ENCODE measurements at places on chromosomes 1 and 21. TPM values are rescaled to one million over a fixed set of nuclear protein-coding genes. Genes with fewer than 3 reads are reported as not detected.

DNA sequence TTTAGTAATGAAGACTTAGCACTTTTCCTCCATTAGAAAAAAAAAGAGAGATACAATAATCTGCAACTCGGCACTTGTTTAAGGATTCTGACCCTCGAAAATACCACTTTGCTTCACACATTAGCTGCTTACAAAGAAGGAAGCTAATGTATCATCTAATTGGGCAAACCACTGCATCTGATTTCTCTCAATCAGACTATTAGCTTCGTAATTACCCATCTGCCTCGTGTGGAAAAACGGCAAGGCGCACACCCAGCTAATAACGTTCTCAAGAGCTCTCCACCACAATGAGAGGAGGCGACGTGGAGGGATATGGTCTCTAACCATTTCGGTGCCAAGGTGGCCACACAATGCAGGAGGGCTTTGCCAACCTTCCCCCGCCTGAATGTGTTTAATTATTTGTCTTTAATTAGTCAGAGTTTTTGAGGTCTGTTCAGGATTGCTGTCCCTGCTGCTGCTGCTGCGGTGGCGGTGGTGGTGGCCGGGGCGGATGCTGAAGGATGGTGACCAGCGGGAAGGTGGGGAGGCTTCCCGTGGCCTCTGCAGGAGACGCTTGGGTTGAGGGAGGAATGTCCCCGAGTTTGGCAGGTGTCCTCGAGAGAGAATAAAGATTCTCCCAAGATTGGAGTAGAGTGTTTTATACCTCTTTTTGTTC is 374.5 kb downstream of the RPS6KC1 start:
- H3K27me3 ChIP-seq = no peaks in the 10 kb centered on the region
- no peak overlapping the region for H3K27ac ChIP-seq
- no peak overlapping the region for H3K4me3 ChIP-seq
- H3K4me1 ChIP-seq = no peaks in the 10 kb centered on the region
- H3K36me3 ChIP-seq = no peaks in the 10 kb centered on the region
- no peak for DNase-seq

GRCh38 chr1:40849801-40850592 is 12.2 kb downstream of the CITED4 start:
- H3K27ac ChIP-seq = no peak overlapping the region
- H3K36me3 ChIP-seq = no peaks in the 10 kb centered on the region
- no peak overlapping the region for H3K4me3 ChIP-seq
- H3K4me1 ChIP-seq = no peaks in the 10 kb centered on the region
- H3K27me3 ChIP-seq = no peaks in the 10 kb centered on the region

- no peaks in the 10 kb centered on the region for H3K36me3 ChIP-seq
- no peak overlapping the region for H3K27ac ChIP-seq
- no peaks in the 10 kb centered on the region for H3K27me3 ChIP-seq
- no peak overlapping the region for H3K4me3 ChIP-seq
Measured at GRCh38 chr1:56387071-56387740, 192.2 kb downstream of the PLPP3 start.

DNA sequence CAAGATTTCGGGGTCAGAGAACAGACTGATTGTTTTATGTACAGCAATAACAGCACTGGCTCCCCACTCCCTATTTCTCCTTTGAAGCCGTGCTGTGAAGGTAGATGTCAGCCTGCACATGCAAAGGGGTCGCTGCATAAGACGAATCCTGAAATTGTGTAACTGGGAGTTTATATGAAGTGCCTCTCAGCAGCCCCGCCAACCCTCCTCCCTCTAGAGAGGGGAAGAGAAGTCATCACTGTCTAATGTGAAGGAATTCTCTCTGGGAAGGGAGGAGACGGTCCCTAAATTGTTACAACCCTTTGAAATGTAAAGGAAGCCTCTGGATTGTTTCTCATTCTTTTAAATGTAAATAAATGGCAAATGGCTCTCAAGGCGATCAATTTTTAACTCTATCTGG is 545.3 kb downstream of the PLA2G4A start:
- H3K27ac ChIP-seq = no peak overlapping the region
- no peaks in the 10 kb centered on the region for H3K36me3 ChIP-seq
- no peak for DNase-seq
- no peaks in the 10 kb centered on the region for H3K4me1 ChIP-seq
- H3K27me3 ChIP-seq = no peaks in the 10 kb centered on the region
- no peak overlapping the region for H3K4me3 ChIP-seq

GRCh38 chr1:204438628-204439027 is 27.0 kb upstream of the PPP1R15B start:
- no peaks in the 10 kb centered on the region for H3K4me1 ChIP-seq
- no peaks in the 10 kb centered on the region for H3K27me3 ChIP-seq
- no peak overlapping the region for H3K27ac ChIP-seq
- H3K36me3 ChIP-seq = peaks cover 24% of the 10 kb centered on the region
- H3K4me3 ChIP-seq = no peak overlapping the region

- peaks cover 42% of the 10 kb centered on the region for H3K36me3 ChIP-seq
- H3K27ac ChIP-seq = no peak overlapping the region
- H3K27me3 ChIP-seq = no peaks in the 10 kb centered on the region
- H3K4me3 ChIP-seq = peak overlapping the region; percentile 85
- no peaks in the 10 kb centered on the region for H3K4me1 ChIP-seq
Measured at GRCh38 chr1:247077876-247078257, 744 bp downstream of the ZNF670 start.

DNA sequence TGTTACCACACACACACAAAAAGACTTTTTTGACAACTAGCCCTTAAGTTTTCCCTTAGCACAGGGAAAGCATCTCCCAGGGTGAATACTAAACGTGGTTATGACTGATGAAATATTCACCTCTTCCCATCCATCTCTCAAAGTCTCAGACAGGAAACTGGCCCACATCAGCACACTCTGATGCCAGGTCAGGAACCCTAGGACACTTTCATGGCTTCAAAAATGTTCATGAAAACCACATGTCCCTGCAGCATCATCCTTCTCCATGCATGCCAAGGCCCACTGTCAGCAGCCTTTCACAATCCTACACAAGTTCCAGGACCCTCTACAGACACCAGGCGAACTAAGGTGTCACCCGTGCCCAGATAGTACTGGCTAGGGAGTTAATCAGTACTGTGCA is 68.7 kb downstream of the DNTTIP2 start:
- H3K27me3 ChIP-seq = no peaks in the 10 kb centered on the region
- no peak overlapping the region for H3K27ac ChIP-seq
- peaks cover 10% of the 10 kb centered on the region for H3K36me3 ChIP-seq
- H3K4me1 ChIP-seq = no peaks in the 10 kb centered on the region
- no peak overlapping the region for H3K4me3 ChIP-seq

- H3K4me1 ChIP-seq = peaks cover 4% of the 10 kb centered on the region
- H3K27me3 ChIP-seq = no peaks in the 10 kb centered on the region
- H3K4me3 ChIP-seq = no peak overlapping the region
- no peaks in the 10 kb centered on the region for H3K36me3 ChIP-seq
- no peak overlapping the region for H3K27ac ChIP-seq
Measured at GRCh38 chr21:38597421-38597820, 99.1 kb upstream of the ERG start.

- no peaks in the 10 kb centered on the region for H3K36me3 ChIP-seq
- H3K27ac ChIP-seq = no peak overlapping the region
- H3K27me3 ChIP-seq = no peaks in the 10 kb centered on the region
- H3K4me1 ChIP-seq = no peaks in the 10 kb centered on the region
- H3K4me3 ChIP-seq = peak overlapping the region; percentile 57
Measured at GRCh38 chr1:2204415-2205190, 10.0 kb upstream of the FAAP20 start.

GRCh38 chr1:221776495-221777301 is 34.8 kb upstream of the DUSP10 start:
- H3K4me1 ChIP-seq = no peaks in the 10 kb centered on the region
- no peaks in the 10 kb centered on the region for H3K27me3 ChIP-seq
- DNase-seq = no peak
- H3K36me3 ChIP-seq = no peaks in the 10 kb centered on the region
- no peak overlapping the region for H3K27ac ChIP-seq

DNA sequence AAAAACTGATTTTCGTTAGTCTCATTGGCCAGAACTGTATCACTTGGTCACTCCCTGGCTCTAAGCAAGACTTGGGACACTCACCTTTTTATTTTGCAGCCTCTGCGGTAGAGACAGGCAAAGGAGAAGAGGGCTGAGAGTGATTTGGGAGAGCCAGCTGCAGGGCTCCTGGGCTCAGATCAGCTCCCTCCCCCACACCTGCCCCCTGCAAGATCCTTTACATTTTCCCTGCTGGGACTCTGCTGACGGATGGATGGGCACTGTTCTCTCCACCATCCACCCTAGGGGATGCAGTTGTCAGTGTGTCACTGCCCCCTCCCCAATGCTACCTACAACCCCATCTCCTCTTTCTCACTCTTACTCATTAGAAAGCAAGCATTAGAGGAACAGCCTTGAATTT is 301.1 kb upstream of the KAZN start:
- no peak overlapping the region for H3K4me3 ChIP-seq
- no peaks in the 10 kb centered on the region for H3K36me3 ChIP-seq
- peaks cover 5% of the 10 kb centered on the region for H3K4me1 ChIP-seq
- no peak for DNase-seq
- no peak overlapping the region for H3K27ac ChIP-seq

- no peak overlapping the region for H3K4me3 ChIP-seq
- DNase-seq = no peak
- no peaks in the 10 kb centered on the region for H3K36me3 ChIP-seq
- H3K4me1 ChIP-seq = no peaks in the 10 kb centered on the region
- H3K27me3 ChIP-seq = no peaks in the 10 kb centered on the region
- no peak overlapping the region for H3K27ac ChIP-seq
Measured at GRCh38 chr1:8780405-8780804, 37.0 kb downstream of the RERE start.

GRCh38 chr21:38621132-38621531 is 122.9 kb upstream of the ERG start:
- H3K4me3 ChIP-seq = no peak overlapping the region
- no peaks in the 10 kb centered on the region for H3K27me3 ChIP-seq
- no peak for DNase-seq
- H3K4me1 ChIP-seq = no peaks in the 10 kb centered on the region

- H3K27me3 ChIP-seq = no peaks in the 10 kb centered on the region
- H3K27ac ChIP-seq = no peak overlapping the region
- H3K4me3 ChIP-seq = no peak overlapping the region
- no peaks in the 10 kb centered on the region for H3K4me1 ChIP-seq
- H3K36me3 ChIP-seq = peaks cover 19% of the 10 kb centered on the region
- no peak for DNase-seq
Measured at GRCh38 chr1:2097386-2098300, 47.4 kb downstream of the PRKCZ start.

DNA sequence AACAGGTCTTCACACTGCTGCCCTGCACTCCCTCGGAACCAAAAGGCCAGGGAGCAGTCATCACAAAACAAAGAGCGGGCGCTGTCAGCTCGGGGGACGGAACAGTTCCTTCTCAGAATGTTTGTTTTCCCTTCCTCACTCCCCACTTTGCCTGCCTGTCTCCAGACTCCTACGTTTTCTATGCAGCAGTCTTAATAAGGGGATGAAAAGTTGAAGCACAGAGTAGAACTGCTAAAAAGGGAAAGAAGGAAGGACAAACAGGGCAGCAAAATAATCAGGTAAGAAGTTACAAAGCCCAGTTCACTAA is 738 bp upstream of the GPR161 start:
- no peak for DNase-seq
- peaks cover 2% of the 10 kb centered on the region for H3K27me3 ChIP-seq
- H3K4me3 ChIP-seq = peak overlapping the region; percentile 92
- H3K4me1 ChIP-seq = peaks cover 1% of the 10 kb centered on the region
- H3K36me3 ChIP-seq = 0 out of 2 replicates have a peak, but pooled peaks cover 2% of the 10 kb centered on the region
- no peak overlapping the region for H3K27ac ChIP-seq

GRCh38 chr1:38585460-38585859 is 274.1 kb downstream of the RRAGC start:
- no peaks in the 10 kb centered on the region for H3K4me1 ChIP-seq
- no peaks in the 10 kb centered on the region for H3K36me3 ChIP-seq
- no peak for DNase-seq
- no peak overlapping the region for H3K4me3 ChIP-seq

DNA sequence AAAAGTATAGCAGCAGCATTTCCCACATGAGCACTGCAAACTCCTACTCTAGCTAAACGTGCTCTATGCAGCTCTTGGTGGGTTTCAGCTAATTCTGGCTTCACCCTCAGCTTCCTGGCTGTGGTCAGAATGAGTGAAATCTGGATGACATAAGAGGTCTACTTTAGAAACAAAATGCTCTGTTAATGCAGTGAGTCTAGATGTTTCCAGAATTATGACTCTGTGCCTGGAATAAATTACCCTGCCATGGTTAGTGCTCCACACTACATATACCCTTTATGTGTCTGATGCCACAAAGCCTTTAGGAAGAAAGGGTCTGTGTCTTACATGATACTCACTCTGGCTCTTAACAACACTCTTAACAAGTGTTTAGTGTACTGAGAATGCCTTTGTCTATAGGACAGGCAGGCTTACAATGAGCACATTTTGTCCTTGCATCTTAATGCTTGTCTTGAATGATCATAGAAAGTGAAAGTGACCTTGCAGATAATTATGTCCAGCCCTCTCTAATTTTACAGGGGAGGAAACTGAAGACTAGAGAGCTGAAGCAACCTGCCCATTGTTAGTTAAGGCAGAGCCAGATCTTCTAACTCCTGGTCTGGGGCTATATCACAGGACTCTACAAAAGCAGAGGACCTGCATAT is 9.2 kb downstream of the S100A10 start:
- peaks cover 46% of the 10 kb centered on the region for H3K36me3 ChIP-seq
- H3K4me1 ChIP-seq = peaks cover 5% of the 10 kb centered on the region
- no peak for DNase-seq
- no peaks in the 10 kb centered on the region for H3K27me3 ChIP-seq

DNA sequence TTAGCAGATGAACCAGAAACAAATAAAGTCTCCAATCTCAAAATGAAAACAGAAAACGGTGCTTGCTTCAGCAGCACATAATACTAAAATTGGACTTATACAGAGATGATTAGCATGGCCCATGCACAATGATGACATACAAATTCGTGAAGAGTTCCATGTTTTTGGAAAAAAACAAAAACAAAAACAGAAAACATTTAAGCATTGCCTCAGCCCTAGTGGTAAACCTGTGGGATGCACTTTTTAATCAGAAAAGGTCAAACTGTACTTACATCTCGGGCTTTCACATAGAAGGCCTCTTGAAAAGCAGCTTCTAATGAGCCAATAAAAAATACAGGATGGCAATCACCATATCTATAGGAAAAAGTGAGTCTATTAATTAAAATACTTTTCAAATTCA is 159.1 kb upstream of the DMRTA2 start:
- no peaks in the 10 kb centered on the region for H3K4me1 ChIP-seq
- H3K27me3 ChIP-seq = no peaks in the 10 kb centered on the region
- no peaks in the 10 kb centered on the region for H3K36me3 ChIP-seq
- no peak overlapping the region for H3K27ac ChIP-seq
- no peak overlapping the region for H3K4me3 ChIP-seq
- no peak for DNase-seq

- no peak for DNase-seq
- no peak overlapping the region for H3K4me3 ChIP-seq
- H3K27ac ChIP-seq = no peak overlapping the region
- no peaks in the 10 kb centered on the region for H3K4me1 ChIP-seq
- no peaks in the 10 kb centered on the region for H3K27me3 ChIP-seq
Measured at GRCh38 chr1:93502571-93502970, 54.7 kb downstream of the FNBP1L start.

GRCh38 chr1:63794354-63794753 is 20.5 kb downstream of the ROR1 start:
- peaks cover 51% of the 10 kb centered on the region for H3K4me1 ChIP-seq
- no peak for DNase-seq
- no peaks in the 10 kb centered on the region for H3K27me3 ChIP-seq

GRCh38 chr21:43912500-43912899 is 47.5 kb downstream of the AGPAT3 start:
- H3K4me3 ChIP-seq = no peak overlapping the region
- no peak for DNase-seq
- no peaks in the 10 kb centered on the region for H3K36me3 ChIP-seq
- no peaks in the 10 kb centered on the region for H3K27me3 ChIP-seq

CFHR2 gene
- total RNA-seq = not detected

PTGS2 gene
- 0.37 TPM for total RNA-seq

PALMD gene
- not detected for total RNA-seq

CDC7 gene
- total RNA-seq = 43.4 TPM

FAAP20 gene
- total RNA-seq = 119 TPM
